EL (cell line): ENCODE measurements at places on chromosomes 11 and 22.

DNA sequence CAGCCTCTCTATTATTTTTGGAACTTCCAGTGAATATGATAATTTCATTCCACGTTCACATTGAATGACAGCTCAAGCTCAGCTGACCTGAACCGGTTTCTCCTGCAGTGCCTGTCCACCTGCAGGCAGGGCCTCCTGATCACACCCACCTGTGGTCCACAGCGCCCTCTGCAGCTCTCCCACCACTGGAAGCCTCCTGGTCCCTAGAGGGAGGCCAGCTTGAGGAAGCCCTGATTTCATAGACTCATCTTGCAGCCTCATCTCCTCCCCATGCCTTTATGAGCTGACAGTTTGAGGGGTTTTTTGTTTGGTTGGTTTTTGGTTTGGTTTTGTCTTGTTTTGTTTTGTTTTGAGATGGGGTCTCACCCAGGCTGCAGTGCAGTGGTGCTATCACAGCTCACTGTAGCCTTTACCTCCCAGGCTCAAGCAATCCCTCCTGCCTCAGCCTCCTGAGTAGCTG lies 29.9 kb upstream of the MALAT1 start:
- peak; percentile 25 for DNase-seq

DNA sequence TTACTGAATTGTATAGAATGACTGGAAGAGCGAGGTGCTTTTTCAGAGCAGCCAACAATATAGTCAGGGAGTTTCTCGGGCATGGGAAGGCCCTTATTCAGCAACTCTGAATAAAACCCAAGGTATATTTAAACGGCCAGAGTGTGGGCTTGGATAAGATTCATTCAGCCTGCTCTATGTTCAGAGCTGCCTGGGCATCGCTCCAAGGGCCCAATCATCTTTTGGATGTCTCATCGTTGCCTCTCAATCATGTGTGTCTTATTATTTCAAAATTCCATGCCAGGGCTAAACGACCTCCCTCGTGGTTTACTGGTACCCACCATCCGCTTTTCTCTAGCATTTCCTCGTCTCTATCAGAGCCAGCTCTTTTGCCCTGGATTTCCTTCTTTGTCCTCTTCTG lies 19.5 kb upstream of the NTM start:
- no peak for DNase-seq

DNA sequence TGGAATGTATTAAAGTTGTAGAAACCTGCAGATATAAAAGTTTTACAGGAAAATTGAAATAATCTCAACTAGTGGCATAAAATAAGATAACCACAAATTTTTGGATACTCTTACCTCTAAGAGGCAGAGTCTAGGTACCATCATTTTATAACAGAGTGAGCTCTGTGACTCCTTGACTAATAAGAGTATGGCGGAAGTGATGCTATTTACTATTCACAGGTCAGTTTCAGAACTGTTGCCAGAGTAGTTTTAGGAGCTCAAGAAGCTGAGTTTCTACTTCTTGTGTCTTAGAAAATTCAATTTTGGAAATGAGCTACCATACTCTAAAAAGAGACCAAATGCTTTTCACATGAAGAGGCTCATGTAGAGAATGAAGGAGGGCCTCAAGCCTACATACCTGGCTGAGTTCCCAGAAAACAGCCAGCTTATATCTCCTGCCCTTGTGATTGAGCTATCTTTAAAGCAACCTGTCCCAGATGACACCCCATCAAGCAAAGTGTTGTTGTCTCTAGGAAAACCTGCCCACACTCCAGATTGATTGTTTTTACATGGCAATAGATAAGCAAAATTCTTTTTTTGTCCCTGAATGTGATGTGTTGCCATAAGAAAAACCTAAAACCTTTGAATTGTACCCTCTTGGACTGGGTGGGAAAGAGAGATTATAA lies 712.8 kb upstream of the CNTN5 start:
- no peak for DNase-seq

DNA sequence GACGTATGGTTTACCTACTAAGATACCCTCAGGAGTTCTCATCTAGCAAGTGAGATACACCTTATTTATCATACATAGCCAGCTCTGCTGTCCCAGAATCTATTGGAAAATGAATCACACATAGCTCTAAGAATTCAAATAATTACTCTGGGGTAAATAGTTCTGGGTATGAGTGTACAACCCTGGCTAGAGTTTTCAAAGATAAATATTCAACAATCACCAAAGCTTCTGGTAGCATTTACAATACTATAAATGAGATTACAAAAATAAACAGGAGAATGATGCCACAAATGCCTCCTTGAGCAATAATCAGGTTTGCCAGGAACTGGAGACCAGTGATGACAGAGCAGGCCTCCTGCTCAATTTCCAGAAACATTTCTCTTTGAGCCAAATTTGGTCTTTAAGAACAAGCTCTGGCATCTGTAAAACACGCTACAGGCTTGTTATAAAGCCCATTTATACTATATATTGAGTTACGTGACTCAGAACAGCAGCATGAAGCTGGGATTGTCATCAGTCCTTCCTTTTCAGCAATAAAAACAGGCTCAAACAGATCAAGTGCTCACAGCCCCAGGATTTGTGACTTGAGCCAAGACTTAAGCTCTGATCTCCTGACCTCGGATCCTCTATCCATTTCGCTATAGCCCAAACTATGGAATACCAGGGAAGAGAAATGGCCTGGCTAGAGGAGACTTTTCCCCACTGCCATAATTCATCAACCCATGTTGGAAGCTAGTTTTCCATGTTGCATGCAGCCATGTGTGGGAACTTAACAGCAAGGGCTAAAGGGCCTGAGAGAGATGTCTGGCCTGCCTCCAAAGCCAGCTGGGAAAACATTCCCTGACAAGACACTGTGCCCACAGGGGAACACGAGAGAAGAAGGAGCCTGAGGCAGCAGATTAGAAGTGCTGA lies 19.7 kb downstream of the RAB30 start:
- peak; percentile 93 for DNase-seq

DNA sequence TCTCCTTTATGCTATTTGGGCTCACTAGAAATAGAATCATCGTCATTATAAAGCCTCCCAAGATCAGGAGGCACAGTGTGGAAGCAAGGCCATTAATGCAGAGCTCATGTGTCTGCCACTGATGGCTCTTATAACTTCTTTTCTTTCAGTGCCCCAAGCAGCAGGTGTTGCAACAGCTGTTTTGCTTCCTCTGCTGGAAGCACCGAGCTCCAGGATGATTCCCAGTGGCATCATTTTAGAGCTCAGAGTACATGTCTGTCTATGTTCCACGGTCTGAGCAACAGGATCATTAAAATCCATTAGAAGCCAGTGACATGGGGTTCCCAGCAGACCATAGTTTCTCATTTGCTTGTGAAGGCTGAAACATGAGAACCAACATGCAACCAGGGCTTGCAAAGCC lies 803.0 kb upstream of the FAT3 start:
- DNase-seq, result no peak

- DNase-seq, result no peak
Observed at GRCh38 chr11:118234833-118235232, 10.0 kb upstream of the JAML start.

- DNase-seq, result no peak
Observed at GRCh38 chr11:122593473-122594420, 61.8 kb upstream of the UBASH3B start.

DNA sequence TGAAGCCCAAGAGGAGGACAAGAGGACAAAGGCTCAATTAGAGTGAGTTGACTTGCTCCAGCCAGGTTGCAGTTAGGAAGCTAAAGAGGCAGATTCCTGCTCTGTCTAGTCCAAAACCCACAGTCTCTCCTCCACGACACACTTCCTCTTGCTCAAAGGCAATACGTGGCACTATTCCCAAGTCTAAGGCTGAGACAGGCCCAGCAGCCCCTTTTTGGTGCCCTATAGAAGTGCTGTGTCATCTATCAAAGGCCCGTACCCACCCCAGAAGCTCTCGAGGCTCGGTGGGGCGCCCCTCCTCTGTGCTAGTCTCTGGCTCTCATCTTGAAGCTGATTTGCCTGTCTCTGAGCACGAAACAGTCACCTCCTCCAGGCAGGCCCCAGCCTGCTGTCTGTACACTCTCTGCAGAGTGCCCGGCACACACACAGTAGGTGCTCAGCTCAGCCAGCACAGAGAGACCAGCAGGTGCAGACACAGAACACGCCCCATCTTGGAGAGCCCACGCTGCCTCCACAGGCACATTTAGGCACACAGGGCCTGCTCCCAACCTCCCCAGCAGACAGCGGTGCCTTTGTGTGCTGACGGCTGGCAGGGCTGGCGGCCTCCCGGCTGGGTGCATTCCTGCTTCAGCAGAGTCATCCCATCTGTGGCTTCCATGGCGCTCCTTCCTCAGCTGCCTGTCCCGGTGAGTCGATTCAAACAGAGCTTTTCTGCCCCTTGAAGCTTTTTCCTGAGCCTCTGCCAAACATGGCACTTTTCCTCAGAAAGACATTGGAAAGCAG lies 52.8 kb downstream of the MYH9 start:
- peak; percentile 87 for DNase-seq

DNA sequence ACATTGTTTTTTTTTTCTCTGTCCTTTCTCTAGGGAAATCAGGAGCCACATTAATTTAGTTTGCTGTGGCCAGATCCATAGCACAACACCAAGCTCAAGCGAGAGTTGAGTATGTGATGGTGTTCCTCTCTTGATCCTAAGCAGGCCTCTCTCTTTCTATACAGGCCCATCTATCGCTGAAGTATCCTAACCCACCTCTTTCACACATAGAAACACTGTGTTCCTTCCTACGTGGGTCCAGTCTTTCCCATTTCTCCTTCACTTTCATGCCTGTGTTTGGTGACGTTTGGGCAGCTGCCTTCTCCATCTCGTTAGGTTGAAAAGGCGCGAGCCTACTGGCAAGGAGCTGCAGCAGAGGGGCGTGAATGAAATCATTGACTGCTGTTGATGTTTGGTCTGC lies 2.4 kb downstream of the PACS1 start:
- no peak for DNase-seq

- DNase-seq, result no peak
Observed at GRCh38 chr11:130645164-130645842, 196.9 kb downstream of the ADAMTS15 start.

GRCh38 chr11:108857382-108857781 lies 192.5 kb downstream of the DDX10 start:
- no peak for DNase-seq

DNA sequence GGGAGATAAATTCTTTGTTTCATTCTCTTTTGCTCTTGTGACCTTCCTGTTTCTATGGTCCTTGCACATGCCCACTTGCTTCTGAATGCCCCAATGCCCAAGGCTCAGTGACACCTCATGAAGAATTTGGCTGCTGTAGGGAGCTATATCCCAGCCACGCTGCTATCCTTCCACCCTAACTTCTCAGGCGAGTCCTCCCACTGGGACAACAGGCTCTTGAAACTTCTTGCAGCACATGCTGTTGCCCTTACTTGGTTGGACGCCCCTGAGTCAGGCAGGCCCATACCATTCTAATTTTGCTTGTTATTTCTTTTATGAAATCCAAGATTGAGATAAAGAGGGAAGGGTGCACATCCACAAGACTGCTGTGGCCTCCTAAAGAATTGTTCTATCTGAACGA lies 57.6 kb upstream of the BLID start:
- no peak for DNase-seq

DNA sequence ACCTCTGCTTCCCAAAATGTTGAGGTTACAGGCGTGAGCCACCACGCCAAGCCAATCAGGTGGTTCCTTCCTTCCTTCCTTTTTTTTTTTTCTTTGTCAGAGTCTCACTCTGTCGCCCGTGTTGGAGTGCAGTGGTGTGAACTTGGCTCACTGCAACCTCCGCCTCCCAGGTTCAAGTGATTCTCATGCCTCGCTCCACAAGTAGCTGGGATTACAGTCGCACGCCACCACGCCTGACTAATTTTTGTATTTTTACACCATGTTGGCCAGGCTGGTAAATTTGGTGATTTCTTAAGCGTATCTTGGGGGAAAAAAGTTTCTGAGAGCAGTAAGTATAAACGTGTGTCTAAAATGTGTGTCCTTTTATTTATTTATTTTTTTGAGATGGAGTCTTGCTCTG lies 18.2 kb upstream of the SPINDOC start:
- DNase-seq, result no peak

DNA sequence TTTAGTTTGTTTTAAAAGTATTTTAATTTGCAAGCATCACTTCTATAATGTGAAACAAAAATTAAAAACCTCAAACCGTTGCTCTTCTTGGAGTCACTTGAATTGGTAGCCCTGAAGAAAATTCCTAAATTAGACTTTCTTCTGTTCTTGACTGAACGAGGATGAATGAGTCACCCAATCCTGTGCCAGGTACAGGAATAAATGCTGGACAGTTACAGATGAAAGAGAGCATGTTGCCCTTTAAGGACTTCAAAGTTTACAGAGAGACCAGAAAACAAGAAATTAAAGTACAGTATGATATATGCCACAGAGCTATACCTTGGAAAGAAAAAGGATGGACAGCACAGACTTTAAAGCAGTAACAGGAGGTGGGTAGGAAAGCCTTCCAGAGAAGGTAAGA lies 41.3 kb upstream of the CXCR5 start:
- no peak for DNase-seq

GRCh38 chr11:68011051-68011943 lies 1.2 kb downstream of the ALDH3B1 start:
- DNase-seq, result no peak

GRCh38 chr11:103887001-103887658 lies 149.3 kb upstream of the DDI1 start:
- no peak for DNase-seq

GRCh38 chr22:39332441-39333064 lies 13.1 kb upstream of the RPL3 start:
- no peak for DNase-seq

DNA sequence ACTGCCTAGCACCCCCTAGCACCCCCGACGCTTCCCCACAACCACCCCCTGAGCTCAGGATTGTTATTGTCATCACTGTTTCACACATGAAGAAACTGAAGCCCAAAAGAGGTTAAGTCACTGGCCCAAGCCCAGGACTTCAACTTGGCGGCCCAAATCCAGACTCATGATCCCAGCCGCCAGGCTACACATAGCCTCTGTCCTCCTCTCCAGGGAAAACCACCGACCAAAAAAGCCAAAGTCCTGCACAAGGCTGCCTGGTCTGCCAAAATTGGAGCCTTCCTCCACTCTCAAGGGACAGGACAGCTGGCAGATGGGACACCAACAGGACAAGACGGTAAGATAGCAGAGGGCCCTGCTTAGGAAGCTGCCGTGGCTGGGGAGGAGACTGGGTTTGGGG lies 10.8 kb downstream of the L3MBTL2 start:
- DNase-seq, result no peak

DNA sequence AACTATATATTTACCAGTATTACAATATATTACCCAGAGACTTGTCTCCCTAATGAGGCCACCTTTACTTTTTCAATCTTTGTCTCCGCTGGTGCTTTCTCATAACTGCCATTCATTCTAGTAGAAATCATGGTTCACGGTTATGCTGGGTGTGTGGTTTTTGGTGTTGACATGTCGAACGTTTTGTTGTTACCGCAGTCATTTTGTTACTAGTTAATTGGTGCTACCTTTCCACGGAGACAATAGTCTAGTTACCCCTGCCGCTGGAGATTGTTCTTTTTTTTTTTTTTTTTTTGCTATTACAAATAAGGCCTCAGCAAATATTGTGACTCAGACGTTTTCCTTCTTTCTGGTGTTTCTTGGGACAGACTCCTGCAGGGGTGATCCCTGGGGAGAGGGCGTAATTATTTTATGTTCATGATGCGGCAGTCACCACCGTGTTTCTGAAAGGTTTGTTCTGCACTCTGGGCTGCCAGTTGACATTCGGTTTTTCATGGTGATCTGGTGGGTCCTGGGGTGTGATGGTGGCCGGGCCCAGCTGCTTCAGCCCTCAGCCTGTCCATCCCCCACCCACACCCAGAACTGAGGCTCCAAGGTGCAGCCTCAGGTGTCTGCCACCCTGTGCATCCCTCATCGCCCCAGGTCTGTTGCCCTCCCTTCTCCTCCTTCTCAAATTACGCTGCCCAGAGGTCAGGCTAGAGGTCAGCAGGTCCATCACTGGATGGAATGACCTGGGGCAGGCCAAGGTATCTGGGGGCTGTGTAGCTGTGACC lies 28.6 kb downstream of the LRP5 start:
- no peak for DNase-seq

- DNase-seq, result no peak
Observed at GRCh38 chr11:55719608-55720160, 53.6 kb upstream of the OR5D13 start.
